ENCODE measurements at places on chromosomes 11 and 22.

- no peak for DNase-seq
Observed at GRCh38 chr22:40420341-40421081, 50.1 kb downstream of the SGSM3 start.

DNA sequence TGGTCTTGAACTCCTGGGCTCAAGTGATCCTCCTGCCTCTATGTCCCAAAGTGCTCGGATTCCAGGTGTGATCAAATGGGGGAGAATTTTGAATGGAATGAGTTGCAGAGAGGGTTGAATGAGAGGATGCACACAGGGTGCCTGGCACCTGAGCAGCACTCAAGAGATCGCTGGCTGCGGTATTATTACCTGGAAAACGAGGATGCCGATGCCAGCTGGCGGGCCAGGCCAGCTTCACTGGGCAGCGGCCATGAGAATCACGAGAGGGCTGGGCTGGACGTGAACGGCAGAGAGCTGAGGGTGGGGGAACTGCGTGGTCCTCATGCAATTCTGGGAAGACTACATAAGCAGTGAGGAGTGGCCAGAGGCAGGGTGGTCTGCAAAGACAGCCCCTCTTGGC, 2.9 kb downstream of the MGAT3 start:
- no peak for DNase-seq

DNA sequence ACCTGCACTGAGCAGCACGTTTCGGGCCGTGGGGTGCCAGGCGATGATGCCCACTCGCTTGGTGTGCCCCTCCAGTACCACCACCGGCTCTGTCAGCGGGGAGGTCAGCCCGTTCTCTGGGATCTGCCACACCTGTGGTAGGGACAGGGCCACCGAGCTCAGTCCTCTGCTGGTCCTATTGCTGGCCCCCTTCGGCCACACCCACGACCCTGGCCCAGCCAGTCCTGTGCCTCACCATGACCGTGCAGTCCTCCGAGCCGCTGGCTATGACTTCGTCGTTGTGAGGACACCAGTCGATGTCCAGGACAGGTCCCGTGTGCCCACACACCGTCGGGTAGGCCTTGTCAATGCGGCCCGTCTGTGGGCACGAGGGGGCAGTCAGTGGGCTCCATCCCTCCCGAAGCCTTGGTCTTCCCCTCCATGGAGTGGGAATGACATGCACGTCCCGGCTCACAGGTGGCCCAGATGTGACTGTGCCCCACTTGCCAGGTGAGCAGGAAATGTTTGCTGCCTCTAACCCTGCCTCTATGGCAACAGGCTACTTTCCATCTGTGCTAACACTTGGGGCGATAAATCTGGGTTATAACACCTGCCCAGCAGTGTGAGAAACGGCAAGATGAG, 1.4 kb downstream of the CORO1B start:
- DNase-seq: no peak

DNA sequence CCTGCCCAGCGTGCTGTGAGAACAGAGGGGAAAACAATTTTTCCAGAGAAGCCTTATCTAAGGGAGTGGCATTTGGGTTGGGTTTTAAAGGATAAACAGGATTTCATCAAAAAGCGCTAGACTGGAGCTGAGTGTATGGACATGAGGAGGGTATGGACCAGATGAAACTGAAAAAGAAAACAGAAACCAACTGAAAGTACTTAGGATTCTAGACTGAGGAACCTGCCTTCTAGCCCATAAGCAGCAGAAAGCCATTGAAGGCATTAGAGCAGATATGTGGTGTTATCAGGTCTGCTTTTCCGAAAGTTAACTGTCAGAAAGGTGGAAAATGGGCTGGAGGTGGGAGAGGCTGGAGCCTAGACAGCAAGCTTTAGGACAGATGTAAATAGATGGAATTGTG, 340.0 kb upstream of the MPPED2 start:
- no peak for DNase-seq

DNA sequence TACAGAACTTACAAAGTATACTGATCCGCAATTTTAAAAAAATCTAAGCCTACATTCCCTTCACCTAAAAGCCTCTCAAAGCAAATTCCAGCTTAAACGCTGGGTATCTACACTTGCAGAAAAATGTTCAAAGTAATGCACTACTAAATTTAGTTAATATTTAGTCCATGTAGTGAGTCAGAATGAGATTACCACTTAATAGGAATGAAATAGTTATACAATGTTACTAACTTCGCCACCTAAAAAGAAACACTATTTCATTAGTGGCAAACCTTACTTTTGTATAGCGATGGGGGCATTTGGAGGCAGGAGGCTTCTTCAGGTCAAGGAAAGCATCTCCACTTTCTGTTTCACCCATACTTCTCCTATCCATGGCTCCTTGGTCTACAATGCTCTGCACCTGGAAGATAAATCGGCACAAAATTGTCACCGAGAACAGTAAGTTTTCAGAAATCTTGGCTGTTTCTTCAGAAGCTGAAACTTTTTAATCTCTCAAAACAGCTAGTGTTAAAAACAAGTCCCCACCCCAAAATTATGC, 1.2 kb downstream of the EIF4ENIF1 start:
- no peak for DNase-seq

DNA sequence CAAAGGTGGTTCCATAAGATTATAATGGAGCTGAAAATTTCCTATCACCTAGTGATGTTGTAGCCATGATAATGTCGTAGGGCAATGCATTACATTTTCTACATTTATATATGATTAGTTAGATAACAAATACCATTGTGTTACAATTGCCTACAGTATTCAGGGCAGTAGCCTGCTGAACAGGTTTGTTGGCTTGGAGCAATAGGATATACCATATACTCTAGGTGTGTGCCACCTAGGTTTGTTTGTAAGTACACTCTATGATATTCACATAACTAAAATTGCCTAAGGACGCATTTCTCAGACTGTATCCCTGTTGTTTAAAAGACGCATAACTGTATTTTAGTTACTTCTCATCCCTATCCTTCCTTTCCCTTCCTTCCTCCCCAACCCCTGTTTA, 13.6 kb downstream of the PLEKHB1 start:
- no peak for DNase-seq

DNA sequence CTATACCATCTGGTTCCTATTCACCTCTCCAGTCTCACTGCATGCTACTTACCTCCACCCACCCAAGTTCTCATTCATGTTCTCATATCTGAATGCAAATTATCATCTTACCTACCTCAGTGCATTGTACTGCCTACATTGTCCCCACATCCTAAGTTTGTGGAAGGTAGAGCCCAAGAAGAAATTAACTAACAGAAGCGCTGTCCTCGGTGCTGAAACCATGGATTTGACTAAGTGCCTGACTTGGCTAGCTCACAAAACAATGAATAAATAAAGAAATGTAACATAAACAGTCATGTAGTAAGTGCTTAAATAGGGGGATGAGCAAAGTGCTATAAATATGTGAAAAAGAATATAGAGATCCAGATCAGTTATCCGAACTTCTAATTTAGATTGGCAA, 63.2 kb downstream of the GRIA4 start:
- DNase-seq: no peak

- DNase-seq: no peak
Observed at GRCh38 chr11:127223026-127223425, 222.5 kb upstream of the KIRREL3 start.

- DNase-seq: no peak
Observed at GRCh38 chr11:93700830-93701229, 39.3 kb downstream of the CEP295 start.

DNA sequence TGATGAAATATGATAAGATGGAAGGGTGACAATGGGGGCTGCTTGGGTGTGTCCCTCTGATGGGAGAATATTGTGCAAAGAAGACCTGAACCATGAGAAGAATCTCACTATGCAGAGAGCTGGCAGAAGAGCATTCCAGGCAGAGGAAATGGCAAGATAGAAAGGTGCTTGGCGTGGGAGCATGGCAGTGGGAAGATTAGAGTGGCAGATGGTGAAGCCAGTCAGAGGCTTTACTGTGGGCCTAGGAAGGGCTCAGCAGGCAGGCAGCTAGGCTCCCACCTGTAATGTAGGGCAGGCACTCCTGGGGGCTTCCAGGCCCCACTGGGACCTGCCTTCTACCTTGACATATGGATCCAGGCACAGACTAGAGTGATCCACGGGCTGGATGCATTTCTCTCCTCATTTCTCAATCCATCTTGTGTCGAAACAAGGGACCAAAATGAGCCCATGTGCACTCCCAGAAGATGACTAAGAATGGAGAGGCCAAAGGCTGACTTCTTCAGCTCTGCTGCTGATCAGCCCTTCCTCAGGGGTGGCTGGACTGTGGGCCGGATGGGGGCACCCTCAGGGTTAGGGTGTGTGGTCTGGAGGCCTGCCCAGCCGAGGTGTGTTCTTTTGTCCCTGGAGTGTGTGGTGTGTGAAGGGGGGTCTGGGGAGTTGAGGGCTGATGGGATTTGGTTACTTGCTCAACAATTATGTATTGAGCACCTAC, 88.3 kb downstream of the TSPAN18 start:
- no peak for DNase-seq

- DNase-seq: no peak
Observed at GRCh38 chr11:19734171-19734570, 21.5 kb downstream of the NAV2 start.

DNA sequence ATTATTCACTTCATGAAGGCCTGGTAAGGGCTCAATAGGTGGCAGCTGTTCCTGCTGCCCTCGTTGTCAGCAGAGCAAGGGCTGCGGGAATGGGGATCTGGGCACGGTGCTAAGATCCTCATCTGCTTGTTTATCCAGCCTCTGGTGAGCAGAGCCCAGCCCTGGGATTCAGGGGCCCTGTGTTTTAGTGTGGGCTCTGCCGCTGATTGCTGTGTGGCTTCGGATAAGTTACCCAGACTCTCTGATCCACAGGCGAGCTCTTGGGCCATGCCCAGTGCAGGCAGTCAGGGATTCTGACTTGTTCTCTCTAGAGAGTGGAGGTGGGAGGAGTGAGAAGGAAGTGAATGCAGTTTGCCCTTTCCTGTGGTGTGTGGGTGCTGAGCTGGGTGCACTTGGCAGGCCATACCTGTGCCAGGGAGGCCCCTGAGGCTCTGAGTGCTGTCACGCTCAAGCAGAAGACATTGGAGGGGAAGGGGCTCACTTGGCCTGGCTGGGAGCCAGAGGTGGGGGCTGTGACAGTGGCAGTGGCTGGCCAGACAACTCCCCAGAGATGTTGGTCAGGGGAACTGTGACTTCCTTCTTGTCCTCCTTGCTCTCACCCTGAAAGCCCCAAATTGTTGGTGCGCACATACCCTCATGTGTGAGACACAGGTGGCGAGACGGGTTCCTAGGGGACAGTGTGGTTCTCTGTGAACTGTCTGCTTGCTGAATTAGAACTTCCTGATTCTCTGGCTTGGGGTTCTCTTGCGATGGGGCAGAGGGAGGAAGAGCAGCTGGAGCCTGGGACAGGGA, 43.7 kb downstream of the CD82 start:
- no peak for DNase-seq

- DNase-seq: no peak
Observed at GRCh38 chr11:13772223-13773046, 104.0 kb downstream of the FAR1 start.

DNA sequence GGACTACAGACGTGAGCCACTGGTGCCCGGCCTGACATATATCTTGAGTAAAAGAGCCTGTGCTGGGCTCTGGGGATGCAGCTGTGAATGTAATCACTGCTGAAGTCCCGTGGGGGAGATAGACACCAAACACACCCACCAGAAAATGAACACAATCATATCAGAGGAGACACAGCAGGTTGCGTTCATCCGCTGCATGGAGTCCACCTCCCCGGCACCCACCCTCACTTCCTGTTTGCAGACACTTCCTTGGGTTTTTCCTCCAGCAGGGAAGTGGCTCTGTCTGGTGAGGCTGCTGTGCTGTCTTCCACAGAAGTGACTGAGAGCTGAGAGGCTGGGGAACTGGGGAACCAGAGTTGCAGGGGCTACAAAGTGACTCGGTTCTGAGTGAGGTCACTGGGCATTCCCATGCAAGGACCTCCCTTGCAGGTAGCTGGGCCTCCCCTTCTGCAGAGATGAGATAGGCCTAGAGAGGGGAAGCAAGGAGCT, 7.2 kb downstream of the MICALL1 start:
- DNase-seq: no peak

DNA sequence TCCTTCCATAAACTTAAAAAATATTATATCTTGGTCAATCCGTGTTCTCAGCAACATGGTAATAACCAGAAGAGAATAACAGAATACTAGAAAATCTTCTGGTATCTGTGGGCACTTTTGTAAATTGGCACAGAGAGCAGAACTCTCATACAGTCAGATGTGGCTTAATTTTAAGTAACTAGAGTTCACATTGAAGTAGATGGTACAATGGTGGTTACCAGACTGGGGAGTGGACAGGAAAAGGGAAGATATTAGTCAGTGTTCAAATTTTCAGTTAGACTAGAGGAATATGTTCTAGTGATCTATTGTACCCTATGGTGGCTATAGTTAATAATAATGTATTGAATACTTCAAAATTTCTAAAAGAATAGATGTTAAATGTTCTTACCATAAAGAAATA, 6.9 kb downstream of the OR52H1 start:
- no peak for DNase-seq

GRCh38 chr11:123505546-123506299, 75.7 kb downstream of the GRAMD1B start:
- DNase-seq: no peak

DNA sequence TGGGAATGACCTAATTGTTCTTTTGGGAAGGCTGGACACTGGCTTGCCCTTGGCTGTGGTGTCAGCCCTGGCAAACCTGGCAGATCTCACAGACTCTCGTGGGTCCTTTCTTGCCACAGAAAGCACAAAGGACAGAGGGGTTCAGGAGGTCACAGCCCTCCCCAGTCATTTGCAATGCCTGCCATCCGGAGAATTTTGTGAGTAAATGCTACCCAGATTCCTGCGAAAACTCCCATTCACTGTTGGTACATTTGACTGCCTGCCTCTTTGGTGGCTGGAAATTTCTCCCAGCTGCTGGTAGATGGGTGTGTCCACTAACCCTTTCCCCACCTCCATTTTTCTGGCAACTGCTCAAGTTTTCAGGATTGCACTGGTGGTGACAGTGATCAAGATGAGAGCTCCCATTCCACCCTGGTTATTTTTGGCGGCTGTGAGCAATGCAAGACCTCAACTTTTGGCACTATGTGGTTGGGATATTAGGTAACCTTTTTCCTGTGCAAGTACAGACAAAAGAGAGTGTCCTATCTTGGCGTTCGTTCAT, 155.7 kb downstream of the NAV2 start:
- no peak for DNase-seq

DNA sequence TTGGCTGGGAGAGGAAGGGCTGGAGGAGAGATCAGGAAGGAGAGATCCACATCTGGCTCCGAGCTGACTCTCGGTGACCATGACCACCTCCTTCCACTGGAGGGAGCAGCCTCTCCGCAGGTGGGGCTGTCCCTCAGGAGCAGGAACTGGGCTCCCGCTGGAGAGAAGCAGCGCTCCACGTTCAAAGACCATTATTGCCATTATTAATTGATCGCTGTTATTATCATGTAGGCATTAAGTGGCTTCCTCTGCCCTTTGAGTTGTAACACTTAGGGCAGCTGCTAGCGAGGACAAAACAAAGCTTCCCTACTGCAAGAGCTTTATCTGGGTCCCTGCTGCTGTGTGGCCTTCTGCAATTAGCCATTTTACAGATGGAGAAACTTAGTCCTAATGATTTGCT, 251.9 kb downstream of the ST3GAL4 start:
- DNase-seq: no peak

GRCh38 chr22:28398981-28399380, 280.7 kb downstream of the TTC28 start:
- no peak for DNase-seq

GRCh38 chr11:131889760-131890581, 519.6 kb downstream of the NTM start:
- no peak for DNase-seq

Data from stimulated activated CD4-positive, alpha-beta T cell treated with anti-CD3 and anti-CD28 coated beads, TNF-alpha, amount 100 ng/mL, for 4 hours (primary cell).